ENCODE measurements at places on chromosomes 16 and 17.

GRCh38 chr16:48354877-48355855 lies 30.0 kb downstream of the SIAH1 start:
- no peak for DNase-seq

DNA sequence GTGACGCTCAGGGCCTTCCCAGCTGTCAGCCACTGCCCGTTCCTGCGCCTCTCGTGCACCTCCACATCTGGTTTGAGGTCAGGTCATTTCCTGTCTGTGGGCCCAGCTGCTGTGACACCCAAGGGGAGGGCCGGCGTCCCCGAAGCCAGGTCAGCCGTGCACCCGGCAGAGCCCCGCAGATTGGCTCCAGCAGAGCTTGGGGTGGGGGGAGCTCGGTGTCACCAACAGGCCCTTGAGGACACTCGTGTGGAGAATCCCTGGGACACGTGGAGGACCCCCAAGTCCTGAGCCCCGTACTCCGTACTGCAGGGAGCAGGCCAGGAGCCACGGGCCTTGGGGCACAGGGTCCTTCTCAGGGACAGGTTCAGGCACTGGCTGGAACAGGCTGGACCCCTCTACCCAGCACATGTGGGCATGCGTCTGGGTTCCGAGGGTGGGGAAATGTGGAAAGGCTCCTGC lies 4.8 kb downstream of the SPATA2L start:
- no peak for DNase-seq

DNA sequence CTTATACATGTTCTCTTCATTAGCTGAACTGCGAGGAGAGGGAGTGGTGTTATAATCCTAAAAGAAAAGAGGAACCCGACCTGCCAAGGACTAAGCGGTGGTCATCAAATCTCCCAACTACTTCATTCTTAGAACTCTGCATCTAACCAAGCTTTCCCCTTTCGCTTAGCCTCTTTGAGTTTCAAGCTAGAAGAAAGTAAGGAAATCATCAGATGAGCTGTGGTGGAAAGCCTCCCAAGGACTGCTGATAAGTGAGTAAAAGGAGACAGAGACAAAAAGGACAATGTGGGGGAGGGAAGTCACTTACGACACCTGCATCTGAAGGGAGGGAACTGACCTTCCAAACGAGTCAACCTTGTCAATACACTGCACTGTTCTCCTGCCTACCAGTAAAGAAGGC lies 121.3 kb downstream of the TRIM37 start:
- DNase-seq, result no peak

DNA sequence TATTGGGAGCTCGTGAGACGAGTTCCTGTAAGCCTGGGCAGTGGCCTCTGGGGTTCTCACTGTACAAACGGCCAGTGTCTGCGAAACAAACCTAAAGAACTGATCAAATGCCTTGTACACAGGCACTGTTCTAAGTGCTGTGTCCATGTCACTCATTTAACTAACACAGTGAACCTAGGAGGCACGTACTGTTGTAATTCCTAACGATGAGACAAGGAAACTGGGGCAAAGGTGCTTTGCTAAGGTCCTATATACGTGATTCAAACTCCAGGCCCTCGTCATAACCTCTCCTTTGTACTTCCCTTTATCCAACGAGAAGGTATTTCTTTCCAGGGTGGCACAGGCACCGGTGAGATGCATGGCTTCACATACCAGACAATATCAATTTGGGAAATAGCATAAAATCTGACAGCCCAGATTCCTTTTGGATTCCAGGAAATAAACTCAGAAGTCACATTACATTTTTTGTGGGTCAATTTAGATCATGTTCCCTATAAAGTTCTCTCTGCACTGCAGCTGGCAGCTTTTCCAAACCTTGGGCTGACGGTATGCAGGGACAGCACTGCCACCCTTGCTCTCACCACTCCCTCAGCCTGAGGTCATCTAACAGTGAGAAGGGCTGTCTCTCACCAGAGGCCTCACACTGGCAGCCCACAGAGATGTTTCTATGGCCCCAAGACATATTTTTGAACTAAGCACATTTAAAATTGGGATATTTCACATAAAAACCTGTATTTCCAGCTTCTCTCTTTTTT lies 18.3 kb downstream of the GLYR1 start:
- no peak for DNase-seq

DNA sequence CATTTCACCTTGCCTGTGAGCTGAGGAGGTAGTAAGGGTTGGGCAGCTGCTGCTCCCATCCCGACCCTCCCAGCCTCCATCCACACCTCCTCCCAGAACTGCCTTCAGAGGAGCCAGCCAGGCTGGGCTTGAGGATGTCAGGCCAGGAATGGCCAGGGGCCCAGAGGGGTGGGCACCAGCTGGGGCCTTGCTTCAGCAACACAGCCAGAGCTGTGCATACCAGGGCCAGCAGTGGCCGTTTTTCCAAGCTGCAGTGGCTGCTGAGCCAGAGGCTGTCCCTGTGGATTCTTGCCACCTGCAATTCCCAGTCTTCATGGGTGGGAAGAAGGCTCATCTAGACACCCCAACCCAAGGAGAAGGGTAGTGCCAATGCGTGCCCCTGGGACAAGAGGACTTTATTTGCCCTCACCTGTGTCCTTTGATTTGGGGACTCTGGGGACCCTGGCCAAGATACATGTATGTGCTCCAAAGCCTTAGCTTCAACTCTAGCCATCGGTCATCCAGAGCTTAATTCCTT lies 153.4 kb upstream of the SDK2 start:
- no peak for DNase-seq

DNA sequence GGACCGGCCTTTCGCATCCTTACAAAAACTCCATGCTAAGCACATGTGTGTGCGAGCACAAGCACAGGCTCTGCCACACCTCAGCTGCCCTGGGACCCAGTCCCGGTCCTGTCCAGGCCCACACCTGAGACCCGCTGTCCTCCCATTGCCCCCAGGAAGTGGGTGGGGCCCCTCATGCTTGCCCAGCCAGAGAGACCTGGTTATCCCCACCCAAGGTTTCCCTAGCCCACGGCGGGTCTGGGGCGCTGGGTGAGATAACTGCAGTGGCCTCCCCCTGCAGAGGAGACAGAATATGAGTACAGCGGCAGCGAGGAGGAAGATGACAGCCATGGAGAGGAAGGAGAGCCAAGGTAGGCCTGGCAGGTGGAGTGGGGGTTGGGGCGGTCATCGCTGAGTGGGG lies 12.5 kb upstream of the C17orf107 start:
- DNase-seq, result no peak

- no peak for DNase-seq
Measured at GRCh38 chr16:50681021-50681885, at the start of gene SNX20. Gene SNX20 (minus strand): TSS chr16:50681312. CDS start chr16:50677526, 3,786 bp downstream.

GRCh38 chr17:74307984-74308773 lies 17.8 kb upstream of the KIF19 start:
- DNase-seq, result no peak

DNA sequence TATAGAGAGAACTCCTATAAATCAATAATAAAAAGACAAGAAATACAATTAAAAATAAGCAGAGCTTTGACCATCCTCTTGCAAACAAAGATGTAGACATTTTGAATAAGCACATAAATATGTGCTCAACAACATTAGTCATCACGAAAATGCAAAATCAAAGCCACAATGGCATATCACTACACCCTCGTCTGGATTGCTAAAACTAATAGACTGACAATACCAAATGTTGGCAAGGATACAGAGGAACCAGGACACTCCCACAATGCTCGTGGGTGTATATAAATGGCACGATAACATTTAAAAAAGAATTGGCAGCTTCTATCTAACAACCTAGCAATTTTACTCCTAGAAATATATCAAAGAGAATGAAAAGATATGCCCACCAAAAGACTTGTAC lies 530.8 kb downstream of the HAPSTR1 start:
- DNase-seq, result no peak

GRCh38 chr17:12644623-12645022 lies 21.1 kb upstream of the MYOCD start:
- no peak for DNase-seq

DNA sequence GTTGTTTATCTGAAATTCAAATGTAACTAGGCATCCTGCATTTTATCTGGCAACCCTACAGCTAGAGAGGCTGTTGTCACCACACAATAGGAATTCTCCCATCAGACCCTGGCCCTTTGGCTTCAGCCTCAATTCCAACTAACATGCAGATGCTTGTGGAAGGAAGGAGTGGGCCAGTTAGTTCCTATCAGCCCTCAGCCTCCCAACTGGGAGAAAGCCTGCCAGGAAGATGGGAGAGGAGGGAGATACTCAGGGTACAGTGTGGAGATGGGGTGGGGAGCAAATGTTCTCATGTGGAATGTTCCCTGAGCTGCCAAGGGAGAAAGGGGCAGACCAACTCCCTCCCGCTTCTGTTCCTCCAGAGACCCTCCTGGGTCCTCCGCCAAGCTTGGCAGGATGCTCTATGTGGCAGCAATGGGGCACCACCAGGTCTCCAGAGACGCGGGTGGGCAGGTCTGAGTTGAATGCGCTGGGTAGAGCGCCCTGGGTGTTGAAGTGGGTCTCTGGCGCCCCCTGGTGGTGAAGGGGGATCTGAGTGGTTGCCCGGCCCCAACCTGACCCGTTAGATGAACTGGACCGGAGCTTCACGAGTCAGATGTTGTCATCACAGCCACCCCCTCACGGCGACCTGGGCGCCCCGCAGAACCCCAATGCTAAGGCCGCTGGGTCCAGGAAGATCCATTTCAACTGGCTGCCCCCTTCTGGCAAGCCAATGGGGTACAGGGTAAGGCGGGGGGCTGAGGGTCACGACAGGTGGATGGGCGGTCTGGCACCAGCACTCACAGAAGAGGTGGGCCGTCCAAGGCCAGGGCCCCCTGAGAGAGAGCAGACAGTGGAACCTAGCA lies 15.2 kb downstream of the GALK1 start:
- DNase-seq, result peak; percentile 93

DNA sequence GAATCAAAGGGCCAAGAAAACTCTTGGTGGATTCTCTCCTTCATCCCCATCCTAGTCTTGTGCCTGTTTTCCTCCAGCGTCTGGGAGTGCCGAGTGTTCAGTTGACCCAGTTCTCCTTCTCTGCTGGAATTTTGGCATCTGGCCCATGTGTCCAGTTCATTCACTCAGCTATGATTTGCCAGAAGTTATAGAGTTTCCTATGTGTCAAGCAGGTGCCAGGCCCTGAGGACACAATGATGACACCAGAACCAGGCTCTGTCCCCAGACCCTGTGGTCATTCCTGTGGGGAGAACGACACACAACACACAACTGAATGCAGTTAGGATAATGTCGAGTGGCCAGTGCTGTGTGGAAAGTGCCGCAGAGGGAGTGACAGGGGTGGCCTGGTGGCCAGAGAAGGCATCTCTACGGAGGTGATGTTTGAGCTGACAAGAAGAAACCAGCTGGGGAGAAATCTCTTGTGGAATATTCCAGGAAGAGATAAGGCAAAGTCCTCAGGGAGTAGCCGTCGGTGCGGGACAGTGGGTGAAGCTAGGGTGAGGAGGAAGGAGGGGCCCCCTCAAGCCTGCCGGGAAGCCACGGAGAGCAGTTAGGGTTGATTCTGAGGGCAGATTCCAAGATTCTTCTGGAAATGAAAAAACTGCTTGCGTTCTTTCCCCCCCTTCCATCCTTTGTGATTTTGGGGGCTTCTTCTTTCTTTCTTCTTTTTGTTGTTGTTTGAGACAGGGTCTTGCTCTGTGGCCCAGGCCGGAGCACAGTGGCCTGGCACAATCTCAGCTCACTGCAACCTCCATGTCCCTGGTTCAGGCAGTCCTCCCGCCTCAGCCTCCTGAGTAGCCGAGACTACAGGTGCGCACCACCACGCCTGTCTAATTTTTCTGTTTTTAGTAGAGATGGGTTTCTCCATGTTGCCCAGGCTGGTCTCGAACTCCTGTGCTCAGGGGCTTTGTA lies 35.8 kb upstream of the IL34 start:
- DNase-seq, result no peak

DNA sequence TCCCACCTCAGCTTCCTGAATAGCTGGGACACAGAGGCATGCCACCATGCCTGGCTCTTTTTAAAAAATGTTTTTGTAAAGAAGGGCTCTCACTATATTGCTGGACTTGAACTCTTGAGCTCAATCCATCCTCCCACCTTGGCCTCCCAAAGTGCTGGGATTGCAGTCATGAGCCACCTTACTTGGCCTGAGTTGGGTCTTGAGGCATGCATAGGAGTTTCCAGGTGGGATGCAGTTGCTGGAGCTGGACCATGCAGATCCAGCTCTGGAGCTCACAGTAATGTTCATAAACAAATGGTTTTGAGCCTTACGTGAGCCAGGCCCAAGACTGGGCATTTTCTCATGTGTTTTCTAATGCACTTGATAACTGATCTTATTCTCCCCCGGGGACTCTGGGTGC lies 22.9 kb downstream of the RBFOX3 start:
- no peak for DNase-seq

DNA sequence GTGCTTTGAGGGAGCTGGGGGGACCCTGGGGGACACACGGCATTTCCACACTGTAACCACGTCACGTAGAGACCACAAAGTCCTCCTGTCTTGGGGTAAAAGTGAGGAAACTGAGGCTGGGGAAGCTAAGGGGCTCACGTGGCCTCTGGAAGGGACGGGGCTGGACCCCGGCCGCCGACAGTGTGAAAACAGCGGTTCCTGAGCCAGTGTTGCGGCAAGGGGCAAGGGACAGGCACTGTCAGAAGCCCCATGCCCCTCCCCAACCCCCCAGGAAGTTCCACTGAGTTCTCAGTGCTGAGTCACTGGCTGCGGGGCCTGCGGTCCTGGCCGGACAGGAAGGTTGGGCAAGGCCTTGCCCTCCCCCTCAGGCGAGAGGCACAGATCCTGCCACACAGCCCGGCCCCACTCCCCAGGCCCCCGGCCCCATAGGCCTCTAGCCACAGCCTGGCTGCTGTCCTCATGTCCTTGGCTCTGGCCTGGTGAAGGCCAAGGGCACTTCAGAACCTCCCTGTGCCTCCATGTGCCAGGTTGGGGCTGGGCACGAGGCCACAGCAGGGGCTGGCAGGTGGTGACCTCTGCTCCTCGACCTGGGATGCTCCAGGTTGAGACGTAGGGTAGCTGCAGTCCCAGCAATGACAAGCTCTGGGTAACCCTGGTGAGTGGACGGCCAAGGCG lies 5.0 kb upstream of the CCDC57 start:
- no peak for DNase-seq

- no peak for DNase-seq
Measured at GRCh38 chr16:22330326-22330725, 33.1 kb downstream of the POLR3E start.

DNA sequence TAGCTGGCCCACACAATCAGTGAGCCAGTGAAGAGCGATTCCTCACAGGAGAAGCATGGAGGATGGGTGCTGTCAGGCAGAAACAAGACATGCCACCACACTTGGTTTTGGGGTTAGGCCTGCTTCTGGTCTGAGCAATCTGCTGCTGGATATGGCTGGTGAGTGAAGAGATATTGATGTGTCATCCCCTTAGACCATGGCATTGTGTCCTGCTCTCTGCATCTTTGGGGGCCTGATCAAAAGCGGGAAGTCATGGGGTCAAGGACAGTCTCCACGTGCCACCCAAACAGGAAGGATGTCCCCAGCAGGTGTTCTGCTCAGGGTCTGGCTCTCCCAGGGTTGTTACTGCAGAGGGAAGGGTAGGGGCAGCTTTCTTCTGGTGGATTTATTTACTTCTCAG lies 140.7 kb downstream of the PRKCB start:
- DNase-seq, result no peak

- DNase-seq, result no peak
Measured at GRCh38 chr17:1810450-1811103, 19.1 kb downstream of the SMYD4 start.

- DNase-seq, result no peak
Measured at GRCh38 chr16:10688291-10688690, 6.4 kb downstream of the TEKT5 start.

GRCh38 chr17:14320734-14321475 lies 20.0 kb downstream of the HS3ST3B1 start:
- no peak for DNase-seq
